ENCODE measurements at places on chromosomes 7 and 10.

GRCh38 chr7:83987764-83988163 lies 206.8 kb downstream of the SEMA3A start:
- DNase-seq: no peak

DNA sequence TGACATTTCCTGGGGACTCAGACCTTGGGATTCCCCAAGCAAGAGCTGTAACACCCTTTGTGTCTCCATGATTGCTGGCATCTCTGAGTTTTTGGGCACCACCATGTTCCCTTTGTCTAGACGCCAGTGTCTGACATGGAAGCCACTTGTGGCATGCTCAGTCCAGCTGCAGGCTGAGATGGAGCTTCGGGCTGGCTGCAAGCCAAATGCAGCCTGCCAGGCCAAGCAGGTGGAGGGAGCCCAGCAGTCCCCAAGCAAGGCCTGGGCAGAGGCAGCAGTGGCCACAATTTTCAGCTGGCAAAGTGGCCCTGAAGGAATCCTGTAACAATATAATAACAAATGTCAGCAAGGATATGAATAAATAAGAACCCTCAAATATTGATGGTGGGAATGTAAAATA lies 86.2 kb upstream of the ABCB5 start:
- no peak for DNase-seq

GRCh38 chr10:23151071-23151470 lies 41.0 kb upstream of the PTF1A start:
- no peak for DNase-seq

- no peak for DNase-seq
Observed at GRCh38 chr10:110638319-110638718, 5.8 kb upstream of the RBM20 start.

GRCh38 chr7:25014756-25015155 lies 34.8 kb upstream of the OSBPL3 start:
- no peak for DNase-seq

DNA sequence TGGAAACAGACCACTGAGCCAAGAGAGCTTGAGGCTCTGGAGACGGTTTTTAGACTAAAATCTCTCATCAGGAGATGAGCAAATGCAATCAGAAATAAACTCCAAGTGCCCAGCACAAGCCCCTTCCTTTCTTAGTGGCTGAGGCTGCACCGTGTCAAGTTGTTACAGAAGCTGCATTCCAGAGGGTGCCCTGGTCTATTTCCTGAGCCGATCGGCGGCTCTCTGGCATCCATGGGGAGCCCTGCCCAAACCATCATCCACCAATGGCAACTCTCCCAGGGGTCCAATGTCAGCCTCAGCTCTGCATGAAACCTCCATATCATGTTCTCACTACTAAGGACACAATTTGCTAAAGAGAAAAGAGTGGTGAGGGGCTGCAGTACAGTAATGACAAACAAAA lies 89.6 kb downstream of the SVIL start:
- no peak for DNase-seq

DNA sequence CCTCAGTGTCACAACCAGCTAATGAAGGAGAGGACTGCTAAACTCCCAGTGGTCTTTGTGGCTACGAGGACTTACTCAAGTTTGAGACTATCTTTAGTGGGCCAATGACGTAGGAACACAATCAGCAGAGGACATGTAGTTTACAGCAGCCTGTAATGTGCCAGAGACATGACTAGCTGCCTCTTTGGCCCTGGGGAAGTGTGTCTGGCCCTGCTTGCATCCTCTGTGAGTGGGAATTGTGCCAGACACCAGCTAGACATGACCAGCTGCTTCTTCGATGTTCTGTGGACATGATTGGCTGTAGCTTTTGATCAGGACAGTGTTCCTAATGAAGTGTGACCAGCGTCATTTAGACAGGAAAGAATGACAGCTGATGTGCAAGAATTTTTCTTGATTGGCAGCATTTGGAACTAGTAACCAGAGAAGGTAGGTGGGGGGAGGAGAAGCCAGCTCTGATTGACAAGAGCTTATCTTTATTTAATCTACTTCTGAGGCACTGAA lies 141.7 kb downstream of the AUTS2 start:
- DNase-seq: no peak

DNA sequence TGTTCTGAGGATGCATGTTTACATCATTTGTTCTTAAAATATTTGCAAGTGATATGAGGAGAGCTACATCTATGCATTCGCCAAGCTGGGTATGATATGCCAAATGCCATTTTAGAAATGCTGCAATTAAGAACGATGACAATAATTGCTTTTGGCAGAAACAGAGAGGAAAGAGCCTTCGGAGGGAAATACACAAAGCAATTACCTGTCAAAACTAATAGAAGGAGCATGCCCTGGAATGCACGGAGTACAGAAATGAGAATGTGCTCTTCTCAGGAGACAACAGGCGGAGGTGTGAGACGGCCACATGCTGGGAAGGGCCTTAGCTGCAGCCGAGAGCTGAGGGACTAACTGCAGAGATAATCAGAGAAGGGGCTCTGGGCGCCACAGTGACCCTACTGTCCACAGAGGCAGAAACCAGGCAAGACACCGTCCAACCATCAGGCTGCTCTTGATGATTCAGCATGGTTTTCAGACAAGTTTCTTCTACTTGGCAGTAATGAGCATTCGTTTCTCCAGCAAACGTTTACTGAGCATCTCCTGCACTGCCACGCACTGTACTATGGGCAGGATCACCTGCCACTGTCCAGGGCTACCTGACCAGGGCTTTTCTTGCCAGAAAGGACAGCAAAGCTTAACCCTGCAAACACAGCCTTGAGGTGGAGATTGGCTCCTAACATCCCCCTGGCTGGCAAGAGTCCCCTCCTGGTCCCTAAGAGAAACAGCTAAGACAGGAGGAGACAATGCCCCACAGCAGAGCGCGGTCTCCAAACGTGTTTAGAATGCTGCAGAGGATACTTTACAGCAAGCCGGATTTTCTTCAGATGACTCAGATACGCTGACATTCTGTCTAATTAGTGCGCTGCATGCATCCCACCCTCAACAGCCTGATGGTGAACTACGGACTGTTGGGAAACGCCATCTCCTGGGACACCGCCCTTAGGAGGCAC lies 18.1 kb downstream of the VIPR2 start:
- no peak for DNase-seq

DNA sequence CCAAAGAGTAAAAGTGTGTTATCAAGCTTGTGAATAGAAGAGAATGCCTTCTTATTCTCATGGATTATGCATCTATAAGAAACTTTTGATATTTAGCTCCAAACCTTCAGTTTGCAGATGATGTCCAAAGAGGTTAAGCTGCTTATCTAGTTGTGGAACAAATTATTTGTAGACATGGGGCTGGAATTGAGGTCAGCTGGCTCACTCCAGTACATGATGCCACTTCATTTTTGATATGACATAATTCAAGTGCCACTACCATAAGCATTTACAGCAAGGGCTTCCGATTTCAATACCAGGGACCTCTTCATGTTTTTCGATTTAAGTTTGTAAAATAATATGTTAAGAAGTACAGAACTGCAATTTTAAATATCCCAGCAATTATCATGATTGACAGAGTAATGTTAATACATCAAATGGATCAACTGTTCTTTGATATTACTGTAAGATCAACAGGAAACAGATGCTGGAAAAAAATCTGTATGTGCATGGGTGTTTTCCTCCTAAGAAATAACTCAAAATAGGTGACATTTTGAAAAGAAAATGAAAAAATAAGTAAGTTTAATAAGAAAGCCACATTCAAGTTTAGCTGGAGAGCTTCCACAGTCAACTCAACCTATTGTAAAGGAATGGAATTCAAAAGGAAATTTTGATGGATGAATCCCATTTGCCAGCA lies 12.7 kb downstream of the FAM3C start:
- DNase-seq: no peak

DNA sequence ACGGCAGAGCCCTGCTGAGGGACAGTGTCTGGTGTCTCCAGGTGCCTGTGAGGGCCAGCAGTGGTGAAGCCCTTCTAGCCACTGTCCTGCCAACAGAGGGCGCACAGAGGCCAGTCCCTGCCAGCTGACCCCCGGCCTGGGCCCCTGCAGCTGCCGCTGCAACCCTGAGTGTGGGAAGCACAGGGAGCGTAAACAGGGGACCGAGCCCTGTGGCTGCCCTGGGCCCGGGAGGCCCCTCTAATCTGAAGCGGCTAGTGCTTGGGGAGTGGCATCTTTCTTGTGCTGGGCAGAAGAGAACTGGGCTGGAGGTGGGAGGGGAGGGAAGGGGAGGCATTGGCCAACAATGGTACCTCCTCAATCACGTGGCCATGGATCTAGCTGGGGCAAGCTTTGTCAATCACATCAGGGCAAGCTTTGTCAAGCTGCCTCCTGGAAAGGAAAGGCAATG lies 34.6 kb downstream of the TRIM8 start:
- DNase-seq: peak; percentile 47

- DNase-seq: no peak
Observed at GRCh38 chr7:29099896-29100847, 46.2 kb downstream of the CPVL start.

GRCh38 chr7:79590391-79590790 lies 136.9 kb upstream of the MAGI2 start:
- DNase-seq: no peak

- no peak for DNase-seq
Observed at GRCh38 chr10:101710059-101710695, 15.2 kb upstream of the FBXW4 start.

DNA sequence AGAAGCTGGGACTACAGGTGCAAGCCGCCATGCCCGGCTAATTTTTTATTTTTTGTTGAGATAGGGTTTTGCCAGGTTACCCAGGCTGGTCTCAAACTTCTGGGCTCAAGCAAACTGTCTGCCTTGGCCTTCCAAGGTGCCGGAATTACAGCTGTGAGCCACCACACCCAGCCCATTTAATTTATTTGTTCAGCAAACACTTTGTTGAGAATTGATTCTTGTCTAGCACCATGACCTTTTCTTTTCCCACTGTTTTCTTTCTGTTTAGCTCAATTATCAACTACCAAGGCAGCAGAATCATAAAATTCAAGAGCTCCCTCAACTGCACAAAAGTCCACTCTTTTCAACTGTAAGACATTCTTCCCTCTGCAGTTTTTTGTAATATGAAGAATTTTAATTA lies 47.8 kb upstream of the PARD3 start:
- DNase-seq: no peak

DNA sequence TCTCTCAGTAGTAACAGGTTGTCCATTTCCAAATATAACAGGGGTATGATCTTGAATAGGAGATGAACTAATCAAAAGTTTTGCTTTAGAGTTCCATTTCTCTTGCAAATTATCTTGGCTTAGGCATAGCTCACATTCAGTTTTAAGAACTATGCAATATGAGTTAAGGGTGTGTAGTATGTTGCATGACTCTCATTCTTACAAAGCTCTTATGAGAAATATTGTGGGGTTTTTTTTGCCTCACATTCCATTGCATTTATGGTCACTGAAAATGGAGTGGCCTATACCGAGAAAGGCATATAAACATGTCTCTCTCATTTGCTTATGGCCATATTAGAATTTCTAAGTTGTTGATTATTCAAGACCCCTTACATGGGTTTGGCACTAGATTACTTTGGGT lies 48.5 kb upstream of the LAMB1 start:
- DNase-seq: no peak

DNA sequence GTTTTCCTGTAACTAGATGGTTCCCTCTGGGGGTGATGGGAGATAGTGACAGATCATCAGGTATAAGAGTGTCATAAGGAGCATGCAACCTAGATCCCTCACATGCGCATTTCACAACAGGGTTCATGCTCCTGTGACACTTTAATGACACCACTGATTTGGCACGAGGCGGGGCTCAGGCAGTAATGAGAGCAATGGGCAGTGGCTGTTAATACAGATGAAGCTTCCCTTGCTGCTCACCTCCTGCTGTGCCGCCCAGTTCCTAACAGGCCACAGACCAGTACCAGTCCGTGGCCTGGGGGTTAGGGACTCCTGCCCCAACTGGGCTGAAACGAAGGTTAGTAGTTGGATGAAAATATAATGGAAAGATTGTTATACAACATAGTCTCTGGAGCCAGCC lies 201.6 kb upstream of the LRRN3 start:
- DNase-seq: no peak

DNA sequence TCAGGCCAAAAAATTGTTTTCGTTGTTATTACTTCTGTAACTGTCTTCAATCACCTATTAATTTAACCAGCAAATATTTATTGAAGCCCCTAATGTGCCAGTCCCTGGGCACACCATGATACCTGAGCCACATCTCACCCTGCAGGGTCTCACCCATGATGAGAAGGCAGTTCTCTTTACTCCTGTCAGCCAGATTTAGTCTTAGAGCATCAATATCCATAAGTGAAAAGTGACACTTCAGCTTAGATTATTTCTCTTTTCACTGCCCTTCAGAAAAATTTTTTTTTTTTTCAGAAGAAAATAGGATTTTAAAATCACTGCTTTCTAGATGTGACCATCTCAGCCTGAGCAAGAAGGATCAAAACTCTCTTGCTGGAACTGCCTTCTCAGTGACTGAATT lies 258.6 kb upstream of the NFE2L3 start:
- no peak for DNase-seq

- no peak for DNase-seq
Observed at GRCh38 chr7:112887976-112888375, 97.8 kb upstream of the TMEM168 start.

DNA sequence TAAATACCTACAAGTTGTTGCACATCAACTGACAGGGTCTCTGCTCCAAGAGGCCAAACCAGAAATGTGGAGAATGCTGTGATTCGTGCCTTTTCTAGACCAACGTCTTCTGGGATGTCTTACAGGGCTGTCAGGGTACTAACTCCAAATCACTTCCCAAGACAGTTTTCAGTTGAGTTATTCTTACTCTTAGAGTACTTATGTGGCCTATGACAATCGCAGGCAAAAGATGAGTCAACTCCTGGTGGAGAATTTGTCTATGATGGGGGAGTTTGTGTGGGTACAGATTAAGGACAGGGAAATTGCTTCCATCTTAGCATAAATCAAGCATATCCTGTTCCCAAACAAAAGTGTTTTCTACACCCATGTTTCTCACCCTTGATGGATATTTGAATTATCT lies 734.8 kb downstream of the TNS3 start:
- DNase-seq: no peak

DNA sequence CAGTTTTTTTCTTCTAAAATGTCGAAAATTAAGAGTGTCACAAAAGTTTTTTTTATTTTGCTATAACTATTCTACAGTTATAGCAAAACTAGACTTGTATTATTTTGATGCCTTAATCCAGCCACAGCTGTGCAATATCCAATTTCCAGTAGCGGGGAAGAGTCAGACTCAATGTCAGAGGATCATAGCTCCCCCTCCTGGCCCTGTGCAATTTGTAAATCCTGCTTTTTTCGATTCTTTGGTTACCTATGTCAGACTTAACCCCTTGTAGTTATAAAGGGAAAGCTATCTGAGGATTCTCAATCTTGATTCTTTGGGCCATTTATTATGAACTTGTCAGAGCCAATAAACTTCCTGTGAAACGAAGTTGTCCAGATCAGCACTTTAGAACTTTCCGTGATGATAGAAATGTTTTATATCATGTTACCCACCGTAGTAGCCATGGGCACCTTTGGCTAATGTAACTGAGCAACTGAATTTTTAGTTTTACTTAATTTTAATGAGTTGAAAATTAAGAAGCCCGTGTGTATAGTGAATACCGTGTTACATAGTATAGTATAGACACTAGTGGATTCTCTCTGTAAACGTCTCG lies 87.7 kb upstream of the PRKCQ start:
- peak; percentile 23 for DNase-seq

GRCh38 chr7:77395626-77396025 lies 20.5 kb downstream of the GSAP start:
- no peak for DNase-seq

All from hematopoietic multipotent progenitor cell treated with erythropoietin and hydrocortisone succinate and interleukin-3 and kit ligand, for 15 days (in vitro differentiated cells).